GM12865 (cell line): ENCODE measurements at places on chromosomes 1 and 21.
A peak's percentile ranks its signal among the peaks of the same experiment; 100 is the strongest.

DNA sequence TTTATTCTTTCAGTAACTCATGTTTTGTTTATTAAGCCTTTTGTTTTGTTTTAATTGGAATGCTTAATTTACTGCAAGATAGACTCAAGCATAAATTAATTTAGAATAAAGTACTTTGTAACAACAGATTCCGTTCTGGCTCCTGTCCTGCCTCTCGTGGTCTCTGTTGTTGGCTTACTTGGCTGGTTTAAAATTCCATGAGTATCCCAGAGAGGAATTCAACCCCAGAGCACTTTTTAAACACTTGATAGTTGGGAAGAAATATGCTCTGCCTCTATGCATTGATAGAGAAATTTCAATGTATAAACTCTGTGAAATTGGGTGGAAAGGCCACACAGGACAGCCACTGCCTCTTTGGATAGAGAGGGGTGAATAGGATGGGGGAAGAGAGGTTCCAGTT, 89.7 kb downstream of the ATP5PO start:
- DNase-seq: no peak

- DNase-seq: peak; percentile 81
Measured at GRCh38 chr1:155044812-155045657, 6.1 kb upstream of the ADAM15 start.

DNA sequence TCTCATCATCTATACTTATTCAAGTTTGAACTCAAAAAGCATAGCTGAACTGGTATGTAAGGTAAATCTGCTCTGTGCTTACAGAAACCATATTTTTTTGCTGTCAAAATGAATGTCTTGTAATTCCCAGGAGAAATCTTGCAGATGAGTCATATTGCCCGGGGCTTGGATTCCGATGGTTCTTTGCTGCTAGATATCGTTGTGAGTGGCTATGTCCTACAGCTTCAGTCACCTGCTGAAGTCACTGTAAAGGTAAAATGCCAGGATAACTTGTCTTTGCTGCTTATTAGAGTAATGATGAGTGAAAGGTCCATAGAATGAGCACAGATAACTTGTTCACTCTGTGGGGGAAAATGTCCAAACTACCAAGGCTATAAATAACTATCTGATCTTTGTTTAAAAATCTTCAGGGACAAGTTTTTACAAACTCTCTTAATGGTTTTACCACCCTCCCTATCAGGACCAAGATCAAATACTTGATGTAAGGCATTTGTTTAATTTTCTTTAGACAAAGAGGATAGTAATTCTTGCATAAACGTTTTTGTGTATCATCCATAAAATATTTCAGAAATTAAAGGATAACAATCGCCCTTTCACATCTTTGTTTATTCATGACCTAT, 222.3 kb downstream of the TPR start:
- no peak for DNase-seq

DNA sequence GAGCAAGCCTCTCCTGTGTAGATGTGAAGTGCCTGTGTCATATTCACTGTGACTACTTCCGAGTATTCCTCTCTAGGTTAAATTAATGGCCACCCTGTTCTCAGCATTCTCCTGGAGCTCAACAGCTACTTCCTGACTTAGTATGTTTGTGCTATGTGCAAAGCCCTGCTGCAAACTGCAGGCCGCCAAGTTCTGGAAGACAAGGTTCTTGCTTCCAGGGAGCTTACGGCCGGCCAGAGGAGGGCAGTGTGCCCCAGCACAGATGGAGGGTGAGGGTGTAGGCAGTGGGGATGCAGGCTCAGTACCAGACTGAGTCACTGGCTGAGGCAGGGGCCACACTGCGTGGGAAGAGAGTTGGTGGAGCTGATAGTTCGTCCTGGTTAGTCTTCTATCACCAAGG, 43.2 kb downstream of the ELK4 start:
- DNase-seq: peak; percentile 49

GRCh38 chr21:46459356-46460112, 843 bp downstream of the DIP2A start:
- DNase-seq: peak; percentile 13

DNA sequence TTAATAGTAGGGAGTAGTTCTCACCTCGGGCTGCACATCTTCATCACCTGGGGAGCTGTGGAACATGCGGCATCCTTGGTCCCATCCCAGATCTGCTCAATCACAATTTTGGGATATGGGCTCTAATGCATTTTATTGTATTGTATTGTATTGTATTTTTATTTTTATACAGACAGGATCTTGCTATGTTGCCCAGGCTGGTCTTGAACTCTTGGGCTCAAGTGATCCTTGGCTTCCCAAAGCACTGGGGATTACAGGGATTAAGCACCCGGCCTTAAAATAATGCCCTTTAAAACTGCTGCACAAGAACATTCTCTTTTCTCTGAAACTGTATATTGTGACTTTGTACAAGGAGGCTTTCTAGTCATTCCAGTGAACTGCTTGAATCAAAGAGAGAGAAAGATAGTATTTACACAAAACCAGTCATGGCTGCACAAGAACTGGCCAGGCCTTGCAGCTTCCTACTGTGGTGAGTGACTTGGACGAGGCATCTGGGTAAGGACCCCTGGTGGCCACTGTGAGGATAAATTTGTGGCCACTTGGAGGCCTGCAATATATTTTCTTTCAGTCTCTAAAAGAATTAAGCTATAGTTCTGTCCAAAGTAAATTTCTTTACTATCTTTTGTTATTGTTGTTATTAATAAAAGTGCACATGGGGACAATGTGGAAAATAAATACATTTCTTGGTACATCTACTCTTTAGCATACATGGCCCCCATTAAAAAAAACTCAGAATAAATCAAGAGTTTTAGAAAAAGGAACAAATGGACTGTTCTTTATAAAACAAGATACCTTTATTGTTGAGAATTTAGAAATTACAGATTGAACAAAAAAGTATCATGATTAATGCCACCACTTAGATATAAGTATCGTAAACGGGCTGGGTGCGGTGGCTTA, 48.0 kb downstream of the TBCE start:
- peak; percentile 84 for DNase-seq

DNA sequence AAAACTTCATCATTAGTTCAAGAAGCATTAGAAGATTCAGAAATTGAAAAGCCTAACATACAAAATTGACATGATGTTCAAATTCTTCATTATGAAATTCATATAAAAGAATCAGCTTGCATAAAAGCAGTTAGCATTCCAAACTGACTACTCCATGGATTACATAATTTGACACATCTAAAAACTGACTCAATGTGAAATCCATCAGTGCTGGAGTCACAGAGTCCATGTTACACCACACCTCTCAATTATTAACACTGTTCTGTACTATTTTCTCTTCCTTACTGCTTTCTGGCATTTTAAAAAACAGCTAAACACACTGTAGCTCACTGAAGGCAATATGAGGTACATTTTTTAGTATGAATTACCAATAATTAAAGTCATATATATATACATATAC, 28.0 kb downstream of the ARHGAP29 start:
- no peak for DNase-seq

DNA sequence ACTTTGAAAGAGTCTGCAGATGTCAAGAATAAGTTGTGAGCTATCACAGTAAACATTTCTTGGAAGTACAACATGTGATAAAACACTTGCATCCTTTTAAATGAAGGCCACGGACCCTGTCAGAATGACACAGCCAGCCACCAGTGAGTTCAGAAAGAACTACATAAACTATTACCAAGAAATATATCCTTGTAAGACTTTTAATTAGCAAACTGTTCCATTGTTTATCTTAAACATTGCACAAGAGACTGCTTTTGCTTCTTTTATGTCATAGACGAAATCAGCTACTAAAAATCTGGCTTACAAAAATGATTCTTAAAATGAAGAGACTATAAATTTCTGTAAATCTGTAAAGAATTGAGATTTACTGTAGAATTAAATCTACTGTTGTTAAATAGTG, 17.9 kb downstream of the LRRC7 start:
- no peak for DNase-seq

DNA sequence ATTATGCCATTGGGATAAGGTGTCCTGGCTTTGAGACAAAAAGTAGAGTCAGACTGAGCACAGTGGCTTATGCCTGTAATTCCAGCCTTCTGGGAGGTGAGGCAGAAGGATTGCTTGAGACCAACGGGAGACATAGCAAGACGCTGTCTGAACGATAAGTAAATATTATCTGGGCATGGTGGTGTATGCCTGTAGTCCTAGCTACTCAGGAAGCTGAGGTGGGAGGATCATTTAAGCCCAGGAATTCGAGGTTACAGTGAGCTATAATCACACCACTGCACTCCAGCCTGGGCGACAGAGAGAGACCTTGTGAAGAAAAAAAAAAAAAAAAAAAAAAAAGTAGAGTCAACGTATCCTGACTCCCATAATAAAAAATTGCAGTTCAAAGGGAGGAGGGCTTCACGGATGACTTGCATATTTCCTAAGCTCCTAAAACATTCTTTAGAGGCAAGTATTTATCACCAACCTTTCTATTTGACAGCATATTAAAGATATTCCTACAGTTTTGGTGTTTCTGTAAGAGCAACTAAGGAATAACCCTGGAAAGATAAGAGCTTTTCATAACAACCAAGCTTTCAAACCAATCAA, 141.2 kb downstream of the SLC44A5 start:
- DNase-seq: no peak

- DNase-seq: no peak
Measured at GRCh38 chr1:147491098-147491497, 50.2 kb upstream of the BCL9 start.
